ENCODE measurements at places on chromosomes 3 and 15. TPM values are rescaled to one million over a fixed set of nuclear protein-coding genes. Genes with fewer than 3 reads are reported as not detected.

Gene LRRC15
- total RNA-seq, result 0.18 TPM

Gene SELENOT
- total RNA-seq, result 86.2 TPM

Gene SLC22A14
- total RNA-seq, result 0.13 TPM

Gene LRRIQ4
- total RNA-seq, result 0.12 TPM

Gene GPR149
- total RNA-seq, result not detected

Gene DUOX1
- 2.6 TPM for total RNA-seq

Gene TMEM39A
- 27.0 TPM for total RNA-seq

Gene TEX55
- not detected for total RNA-seq

Gene GADL1
- not detected for total RNA-seq

Gene NCKIPSD
- total RNA-seq, result 27.8 TPM

Gene ILDR1
- not detected for total RNA-seq

Gene EXD1
- not detected for total RNA-seq

Gene CLDN1
- 4.5 TPM for total RNA-seq

Gene RTP4
- total RNA-seq, result 2.1 TPM

Gene ANKUB1
- not detected for total RNA-seq

Gene CLASP2
- 52.9 TPM for total RNA-seq

Gene MESP1
- total RNA-seq, result 4.7 TPM

Gene ABTB1
- 34.2 TPM for total RNA-seq

Gene BCL2A1
- 1.7 TPM for total RNA-seq

Gene BTLA
- total RNA-seq, result 0.24 TPM

Gene ZPLD1
- total RNA-seq, result 0.34 TPM

Gene FAM131A
- total RNA-seq, result 21.0 TPM

Gene MFN1
- total RNA-seq, result 86.1 TPM

Gene ITIH1
- total RNA-seq, result not detected

Gene CRYGS
- 0.94 TPM for total RNA-seq

Gene SERINC4
- total RNA-seq, result 0.18 TPM

Gene ADGRG7
- total RNA-seq, result not detected

Data from left cardiac atrium (tissue), 4 donors.